B cell (primary cell): ENCODE measurements at places on chromosomes 16 and 17. TPM values are rescaled to one million over a fixed set of nuclear protein-coding genes. Genes with fewer than 3 reads are reported as not detected.

DNA sequence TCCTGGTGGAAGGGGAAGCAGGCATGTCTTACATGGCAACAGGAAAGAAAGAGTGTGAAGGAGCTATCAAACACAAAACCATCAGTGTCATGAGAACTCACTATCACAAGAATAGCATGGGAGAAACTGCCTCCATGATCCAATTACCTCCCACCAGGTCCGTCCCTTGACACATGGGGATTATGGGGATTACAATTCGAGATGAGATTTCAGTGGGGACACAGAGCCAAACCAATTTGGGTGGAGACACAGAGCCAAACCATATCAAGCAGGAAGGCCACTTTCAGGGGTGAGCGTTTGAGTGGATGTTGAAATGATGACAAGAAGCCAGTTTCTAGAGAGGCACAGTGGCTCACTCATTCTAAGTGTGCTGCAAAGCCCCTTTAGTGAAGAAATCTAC, 143.8 kb downstream of the CPPED1 start:
- DNase-seq: no peak

DNA sequence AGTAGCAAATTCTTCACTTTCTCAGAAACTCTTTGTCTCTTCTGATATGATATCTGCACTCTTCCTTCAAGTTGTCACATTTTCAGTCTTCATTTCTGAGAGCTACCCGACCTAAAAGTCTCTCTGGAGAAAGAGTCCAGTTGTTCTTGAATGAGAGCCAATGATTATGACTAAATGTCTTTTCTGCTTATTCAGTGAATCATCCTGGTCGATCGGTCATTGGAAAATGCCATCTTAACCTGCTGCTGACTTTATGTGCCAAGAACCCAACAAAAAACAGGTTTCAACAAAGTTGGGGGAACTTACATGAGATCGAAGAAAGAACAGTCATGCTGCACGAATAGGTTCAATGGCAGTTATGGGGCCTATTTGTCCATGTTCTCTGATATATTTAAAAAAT, 15.9 kb downstream of the SOX9 start:
- no peak for DNase-seq

Gene C1QL1
- total RNA-seq: not detected in 2 replicates

DNA sequence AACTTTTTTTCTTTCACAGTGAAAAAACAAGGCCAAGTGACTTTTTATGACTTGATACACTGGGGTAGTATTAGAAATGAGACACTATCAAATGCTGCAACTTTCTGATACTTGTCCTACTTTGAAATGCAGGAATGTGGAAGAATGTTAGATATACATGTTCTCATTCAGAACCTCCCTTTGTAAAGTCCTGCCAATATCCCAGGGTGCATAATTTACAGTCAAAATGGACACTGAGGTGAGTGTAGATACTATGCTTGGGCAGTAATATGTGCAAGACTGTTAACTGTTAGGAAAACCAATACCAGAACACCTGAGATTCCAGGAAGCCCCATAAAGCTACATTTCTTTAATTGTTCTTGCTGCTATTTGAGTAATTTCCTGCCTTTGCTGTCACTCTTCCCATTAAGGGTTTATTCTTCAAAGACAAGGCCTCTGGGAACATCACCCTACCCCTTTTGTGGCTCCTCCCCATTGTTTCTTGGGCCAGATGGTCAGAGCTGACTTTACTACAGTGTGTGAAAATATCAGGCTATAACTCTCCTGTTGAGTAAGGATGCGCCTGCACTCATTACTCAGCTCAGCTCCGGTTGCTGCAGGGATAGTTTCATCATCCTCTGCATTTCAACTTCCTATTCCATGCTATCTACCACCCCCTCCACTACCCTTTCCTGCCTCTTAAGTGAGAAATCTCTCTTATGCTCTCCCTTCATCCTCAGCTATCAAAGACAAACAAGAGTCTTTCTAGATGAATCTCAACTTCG, 48.7 kb downstream of the TMEM100 start:
- DNase-seq: no peak

Gene CCL7
- total RNA-seq: not detected in 2 replicates

Gene BICDL2
- total RNA-seq: 0.20 TPM in 1 of 2 replicates, not detected in the other

DNA sequence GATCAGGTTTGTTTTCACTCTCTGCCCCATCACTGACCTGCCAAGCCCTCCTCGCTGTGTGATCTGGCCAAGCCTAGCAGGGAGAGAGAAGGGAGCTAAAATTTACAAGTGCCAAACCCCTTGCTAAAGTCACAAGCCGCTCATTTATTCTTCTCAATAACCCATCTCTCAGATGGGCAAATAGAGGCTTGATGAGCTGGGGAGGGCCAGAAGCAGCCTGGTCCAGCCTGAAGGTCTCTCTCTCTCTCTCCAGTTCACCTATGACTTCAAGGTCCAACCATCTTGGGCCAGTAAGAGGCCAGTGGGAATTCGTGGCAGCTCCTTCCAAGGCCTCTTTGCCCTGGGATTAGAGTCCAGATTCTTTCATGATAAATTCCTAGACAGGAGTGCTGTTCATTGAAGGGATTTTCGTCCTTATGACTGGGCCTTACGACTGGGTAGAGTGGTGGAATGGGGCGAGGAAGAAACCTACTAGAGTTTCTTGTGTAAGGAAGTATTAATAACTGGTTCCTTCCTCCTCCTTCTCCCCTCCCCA, 3.4 kb downstream of the CA7 start:
- no peak for DNase-seq

DNA sequence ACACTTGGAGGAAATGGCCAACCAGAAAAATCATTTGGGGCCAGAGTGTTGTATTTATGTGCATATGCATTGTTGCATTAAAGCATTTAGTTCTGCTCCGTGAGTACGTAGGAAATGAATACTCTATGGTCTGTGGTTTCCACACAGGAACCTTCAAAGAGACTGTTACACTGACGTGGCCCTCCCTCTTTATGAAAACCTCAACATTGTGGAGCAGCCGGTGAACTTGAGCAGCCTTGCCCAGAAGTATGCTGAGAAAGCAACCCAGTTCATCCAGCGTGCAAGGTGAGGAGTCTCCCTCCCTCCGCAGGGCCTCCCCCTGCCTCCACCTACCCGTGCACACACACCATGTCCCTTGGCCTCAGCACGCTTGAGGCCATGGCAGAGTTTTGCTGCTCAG, 65.2 kb downstream of the ARSG start:
- peak; percentile 54 for DNase-seq

DNA sequence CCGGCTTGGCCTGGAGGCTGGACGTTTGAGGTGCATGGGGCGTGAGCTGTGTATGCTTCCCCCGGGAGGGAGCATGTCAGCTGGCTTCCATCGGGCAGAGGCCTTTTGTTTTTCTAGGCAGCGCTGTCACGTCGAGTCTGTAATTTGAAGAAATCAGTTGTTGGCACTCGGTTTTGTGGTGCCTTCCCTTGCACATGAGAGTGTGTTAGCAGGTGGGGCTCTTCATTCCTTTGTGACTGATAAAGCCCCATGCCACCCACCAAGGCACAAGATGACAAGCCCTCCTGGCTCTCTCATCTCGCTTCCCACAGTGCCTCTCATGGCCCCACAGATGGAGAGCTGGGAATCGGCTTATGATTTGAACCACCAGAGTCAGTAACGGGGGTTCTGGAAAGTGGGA, 72.1 kb downstream of the BANP start:
- DNase-seq: no peak

- no peak for DNase-seq
Measured at GRCh38 chr17:50360486-50361115, 12.4 kb downstream of the MRPL27 start.

GRCh38 chr16:69925311-69925710, 25.8 kb upstream of the CLEC18A start:
- DNase-seq: no peak

GRCh38 chr17:81423698-81424071, 28.4 kb downstream of the BAHCC1 start:
- no peak for DNase-seq

Gene TNK1
- 10.0 and 11.7 TPM in 2 replicates for total RNA-seq

DNA sequence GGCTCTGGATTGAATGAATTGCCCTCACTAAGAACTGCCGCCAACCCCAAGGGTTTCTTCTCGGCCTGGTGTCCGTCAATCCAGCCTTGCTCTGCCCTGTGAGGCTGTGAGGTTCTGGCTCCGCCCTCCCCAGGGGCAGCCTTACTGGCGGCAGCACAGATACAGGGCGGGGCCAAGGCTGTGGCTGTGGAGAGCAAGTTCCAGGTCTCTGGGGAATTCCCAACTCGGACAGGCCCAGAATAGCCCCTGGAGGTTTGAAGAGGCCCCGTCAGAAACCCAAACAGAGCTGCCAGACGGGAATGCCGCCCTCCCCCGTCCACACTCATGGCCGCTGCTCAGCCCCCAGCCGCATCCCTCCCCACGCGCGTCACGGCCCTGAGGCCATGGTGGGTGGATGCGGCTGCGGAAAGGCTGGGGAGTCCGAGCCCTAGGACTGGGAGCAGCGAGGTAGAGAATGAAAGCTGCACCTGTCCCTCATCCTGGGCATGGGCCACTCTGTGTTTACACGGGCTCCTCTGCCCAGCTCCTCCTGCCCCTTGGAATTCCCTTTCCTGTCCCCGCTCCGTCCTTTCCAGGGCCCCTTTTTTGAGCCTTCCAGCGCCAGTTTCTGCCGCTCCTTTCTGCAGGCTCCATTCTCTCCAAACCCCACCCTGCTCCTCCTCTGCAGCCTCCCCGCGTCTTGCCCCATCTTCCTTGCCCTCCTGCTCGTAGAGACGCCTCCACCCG, 660 bp upstream of the PRRT2 start:
- peak; percentile 75 for DNase-seq

GRCh38 chr17:2713881-2714280, 2.3 kb upstream of the CLUH start:
- no peak for DNase-seq

DNA sequence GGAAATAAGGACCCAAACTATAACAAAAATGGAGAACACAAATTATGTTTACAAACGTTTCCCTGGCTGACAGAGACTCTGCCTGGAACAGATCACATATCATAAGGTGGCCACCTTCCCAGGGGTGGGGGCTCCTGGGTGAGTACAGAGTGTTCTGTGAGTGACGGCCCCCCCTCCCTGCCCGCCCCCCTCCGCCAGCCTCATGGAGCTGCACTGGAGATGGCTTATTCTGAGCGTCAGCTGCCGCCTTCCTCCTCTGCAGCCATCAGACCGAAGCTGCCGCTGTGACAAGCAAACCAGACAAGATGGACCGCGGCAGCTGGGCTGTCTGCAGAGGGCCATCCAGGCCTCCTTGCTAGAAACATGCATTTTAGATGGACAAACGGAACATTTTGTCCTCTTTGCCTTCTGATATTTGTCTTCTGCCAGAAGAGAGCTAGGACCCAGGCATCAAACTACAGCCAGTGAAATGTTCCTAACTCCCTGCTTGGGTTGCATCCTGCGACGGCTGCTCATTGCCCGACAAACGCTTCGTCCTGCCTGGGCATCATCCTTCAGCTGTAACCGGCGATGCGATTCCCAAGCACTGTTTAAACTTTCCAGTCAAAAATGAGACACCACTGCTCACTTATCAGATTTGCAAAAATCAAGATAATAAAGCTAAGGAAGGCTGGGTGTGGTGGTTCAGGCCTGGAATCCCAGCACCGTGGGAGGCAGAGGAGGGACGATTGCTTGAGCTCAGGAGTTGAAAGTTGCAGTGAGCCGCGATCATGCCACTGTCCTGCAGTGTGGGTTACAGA, 15.3 kb upstream of the RPTOR start:
- no peak for DNase-seq

Gene GH2
- not detected in 2 replicates for total RNA-seq

DNA sequence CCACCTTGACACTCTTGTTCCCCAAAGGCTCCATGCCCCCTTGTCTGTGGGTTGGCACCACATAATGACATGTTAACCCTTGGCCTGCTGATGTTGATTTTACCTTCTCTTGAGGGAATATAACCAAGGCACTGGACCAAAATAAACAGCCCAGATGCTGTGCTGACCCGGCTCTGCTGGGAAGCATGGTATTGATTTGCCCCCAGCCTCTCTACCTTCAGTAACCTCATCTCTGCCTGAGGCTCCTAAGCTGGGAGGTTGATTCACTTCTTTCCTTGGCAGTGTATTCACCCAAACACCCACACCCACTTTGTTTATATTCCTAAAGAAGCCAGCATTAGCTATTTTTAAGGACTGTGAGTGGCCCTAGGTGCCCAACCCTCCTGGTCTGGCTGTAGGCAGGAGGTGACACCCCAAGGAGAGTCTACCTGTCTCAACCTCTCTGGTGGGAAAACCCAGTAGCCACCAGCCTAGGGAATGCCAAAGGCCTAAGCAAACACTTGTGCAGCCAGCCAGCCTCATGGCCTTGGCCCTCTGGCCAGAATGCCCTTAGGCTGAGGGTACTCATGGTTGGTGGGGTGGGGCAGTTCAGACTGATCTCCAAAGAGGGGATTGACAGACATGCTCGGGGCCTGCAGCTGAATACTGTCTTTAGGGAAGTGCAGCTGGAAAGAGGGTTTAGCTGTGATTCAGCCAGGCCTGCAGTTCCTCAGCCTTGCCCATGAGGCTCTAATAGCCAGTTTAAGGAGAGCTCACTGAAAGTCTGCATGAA, 42.7 kb downstream of the GNAO1 start:
- no peak for DNase-seq

GRCh38 chr17:33266611-33267010, 26.5 kb downstream of the ASIC2 start:
- DNase-seq: no peak

Gene SLFN12L
- 3.7 and 3.8 TPM in 2 replicates for total RNA-seq

GRCh38 chr17:39576187-39576586, 31.5 kb downstream of the NEUROD2 start:
- DNase-seq: peak; percentile 28

GRCh38 chr17:64741038-64741641, 79.0 kb upstream of the SMURF2 start:
- DNase-seq: no peak

DNA sequence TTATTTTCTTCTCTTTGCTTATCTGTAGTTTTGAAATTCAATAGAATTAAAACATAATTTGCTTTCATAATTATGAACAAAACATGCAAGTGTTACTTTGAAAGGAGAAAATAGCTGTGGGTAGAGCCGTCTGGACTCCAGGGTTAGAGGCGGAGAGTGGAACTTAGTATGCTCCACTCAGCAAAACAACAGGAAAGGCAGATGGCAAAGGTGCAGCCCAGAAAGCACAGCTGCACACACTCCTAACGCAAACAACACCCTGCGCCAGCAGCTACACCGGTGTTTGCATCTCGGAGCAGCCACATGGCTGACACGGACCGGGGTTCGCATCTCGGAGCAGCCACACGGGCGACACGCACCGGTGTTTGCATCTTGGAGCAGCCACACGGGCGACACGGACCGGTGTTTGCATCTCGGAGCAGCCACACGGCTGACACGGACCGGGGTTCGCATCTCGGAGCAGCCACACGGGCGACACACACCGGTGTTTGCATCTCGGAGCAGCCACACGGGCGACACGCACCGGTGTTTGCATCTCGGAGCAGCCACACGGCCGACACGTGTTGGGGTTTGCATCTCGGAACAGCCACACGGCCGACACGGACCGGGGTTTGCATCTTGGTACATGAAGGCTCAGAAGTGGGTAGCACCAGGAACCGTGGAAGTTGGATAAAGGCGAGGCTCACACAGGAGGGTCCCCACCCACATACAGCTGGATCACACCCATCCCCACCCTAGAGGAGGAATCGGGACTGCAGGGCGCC, 12.2 kb upstream of the CAPN15 start:
- no peak for DNase-seq

Gene CX3CL1
- not detected in 2 replicates for total RNA-seq
